ENCODE measurements at places on chromosomes 1 and 21.

DNA sequence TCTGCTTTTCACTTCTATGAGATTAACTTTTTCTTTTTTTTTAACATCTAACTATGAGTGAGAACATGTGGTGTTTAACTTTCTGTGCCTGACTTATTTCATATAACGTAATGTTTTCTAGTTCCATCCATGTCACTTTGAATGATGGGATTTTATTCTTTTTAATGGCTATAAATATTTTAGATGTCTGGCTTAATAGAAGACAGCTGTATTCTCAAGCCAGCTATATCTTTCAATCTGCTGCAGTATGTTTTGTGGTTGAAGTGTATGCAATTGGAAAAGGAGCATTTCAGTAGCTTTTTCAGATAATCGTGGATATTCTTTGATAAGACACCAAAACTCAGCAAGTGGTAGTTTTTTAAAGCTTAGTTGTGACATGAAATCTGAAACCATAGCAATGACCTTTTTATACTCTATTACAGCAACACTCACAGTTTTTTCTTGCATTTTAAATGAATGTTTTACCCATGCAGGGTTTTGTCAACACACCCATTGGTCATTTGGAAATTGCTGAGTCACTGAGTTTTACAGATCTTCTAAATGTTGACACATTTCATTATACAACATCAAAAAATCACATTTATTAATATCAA lies 5.7 kb upstream of the SVBP start:
- DNase-seq: no peak

GRCh38 chr1:180229483-180230415 lies at the start of gene LHX4:
LHX4 (plus strand) TSS chr1:180230264; CDS start chr1:180230530, 266 bp downstream.
- DNase-seq: peak; percentile 61

GRCh38 chr1:151993734-151994496 lies at the start of gene S100A10:
S100A10 (minus strand) TSS chr1:151993859; CDS start chr1:151986230, 7,629 bp downstream.
- peak; percentile 72 for DNase-seq

DNA sequence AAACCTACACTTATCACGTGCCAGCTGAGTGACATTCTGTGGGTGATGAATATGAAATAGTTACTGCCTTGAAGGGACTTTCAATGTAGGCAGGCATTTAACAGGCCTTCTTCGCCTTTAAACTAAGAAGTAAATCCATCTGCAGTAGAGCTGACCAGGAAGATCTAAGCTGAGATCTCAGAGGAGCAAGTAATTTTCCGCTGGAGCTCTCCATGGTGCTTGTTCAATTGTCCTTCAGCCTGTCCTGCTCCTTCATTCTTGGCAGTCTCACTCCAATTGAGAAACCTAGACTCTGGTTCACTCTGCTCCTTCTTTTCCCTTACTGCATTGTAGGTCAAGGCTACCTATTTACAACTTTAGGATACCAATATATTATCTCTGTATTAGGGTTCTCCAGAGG lies 183.5 kb downstream of the HMCN1 start:
- no peak for DNase-seq

GRCh38 chr1:203450479-203451149 lies 25.0 kb upstream of the PRELP start:
- no peak for DNase-seq

DNA sequence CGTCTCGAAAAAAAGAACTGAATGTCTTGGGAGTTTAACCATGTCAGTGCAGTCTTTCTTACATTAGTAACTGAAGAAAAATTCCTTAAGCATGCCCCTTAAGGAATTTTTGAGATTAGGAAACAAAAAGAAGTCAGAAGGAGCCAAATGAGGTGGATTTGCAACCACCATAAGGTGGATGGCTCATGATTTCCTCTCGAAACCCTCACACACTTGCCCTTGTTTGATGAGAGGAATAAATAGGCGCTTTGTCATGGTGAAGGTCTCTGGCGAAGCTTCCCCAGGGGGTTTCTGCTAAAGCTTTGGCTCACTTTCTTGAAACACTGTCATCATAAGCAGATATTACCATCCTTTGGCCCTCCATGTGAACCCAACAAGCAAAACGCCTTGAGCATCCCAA lies 68.2 kb downstream of the POFUT2 start:
- DNase-seq: no peak

- DNase-seq: no peak
Measured at GRCh38 chr1:110035236-110035752, 870 bp downstream of the STRIP1 start.

DNA sequence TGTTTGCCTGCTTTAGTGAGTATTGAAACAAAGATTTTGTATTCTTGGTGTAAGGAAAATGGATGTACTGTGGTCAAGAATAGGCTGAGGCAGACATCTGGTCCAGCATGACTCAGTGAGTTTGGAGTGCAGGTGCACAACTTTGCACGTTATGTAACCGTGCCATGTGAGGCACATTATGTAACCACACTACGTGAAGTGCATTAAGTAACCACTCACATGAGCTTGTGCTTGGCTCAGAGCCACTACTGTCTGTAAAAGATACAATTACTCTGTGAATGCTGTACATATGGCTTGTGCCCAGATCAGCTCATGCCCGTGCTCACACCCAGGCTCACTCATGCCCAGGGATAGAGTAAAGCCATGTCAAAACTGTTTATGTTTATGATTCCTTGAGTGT lies 216.8 kb downstream of the CTH start:
- no peak for DNase-seq

DNA sequence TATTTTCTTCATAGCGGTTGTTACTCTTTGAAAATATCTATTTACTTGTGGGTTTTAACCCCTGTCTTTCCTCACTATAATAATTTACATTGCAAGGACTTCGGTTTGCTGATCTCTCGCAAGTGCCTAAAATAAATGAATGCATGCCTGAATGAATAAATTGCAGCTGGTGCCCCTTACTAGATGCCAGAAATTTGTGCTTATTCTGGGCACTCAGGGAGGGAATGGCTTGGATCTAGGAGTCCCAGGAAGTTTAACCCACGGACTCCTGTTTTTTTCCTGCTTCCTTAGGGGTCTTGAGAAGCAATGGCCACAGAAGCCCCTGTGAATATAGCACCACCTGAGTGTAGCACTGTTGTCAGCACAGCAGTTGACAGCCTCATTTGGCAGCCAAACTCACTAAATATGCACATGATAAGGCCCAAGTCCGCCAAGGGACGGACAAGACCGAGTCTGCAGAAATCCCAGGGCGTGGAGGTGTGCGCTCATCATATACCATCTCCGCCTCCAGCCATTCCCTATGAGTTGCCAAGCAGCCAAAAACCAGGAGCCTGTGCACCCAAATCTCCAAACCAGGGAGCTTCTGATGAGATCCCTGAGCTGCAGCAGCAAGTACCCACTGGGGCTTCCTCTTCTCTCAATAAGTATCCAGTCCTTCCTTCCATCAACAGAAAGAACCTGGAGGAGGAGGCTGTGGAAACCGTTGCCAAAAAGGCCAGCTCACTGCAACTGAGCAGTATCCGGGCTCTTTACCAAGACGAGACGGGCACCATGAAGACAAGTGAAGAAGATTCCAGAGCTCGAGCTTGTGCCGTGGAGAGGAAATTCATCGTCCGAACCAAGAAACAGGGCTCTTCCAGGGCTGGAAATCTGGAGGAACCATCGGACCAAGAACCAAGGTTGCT lies 4.2 kb upstream of the PLA2G2C start:
- DNase-seq: no peak

DNA sequence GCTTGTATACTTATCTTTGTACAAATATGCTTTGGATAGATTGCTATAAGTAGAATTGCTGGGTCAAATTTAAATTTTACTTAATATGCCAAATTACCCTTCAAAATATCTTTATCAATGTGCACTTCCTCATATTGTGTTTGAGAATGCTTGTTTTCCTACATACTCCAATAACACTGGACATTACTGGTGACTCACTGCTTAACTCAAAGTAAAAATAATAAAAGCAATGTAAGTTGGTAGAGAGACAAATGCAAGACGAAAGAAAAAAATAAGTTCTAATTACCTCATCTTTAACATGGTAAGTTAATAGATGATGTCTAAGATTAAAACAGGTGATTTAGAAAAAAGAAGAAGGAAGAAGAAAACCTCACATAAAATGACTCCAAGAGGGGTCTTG lies 7.9 kb upstream of the SH3GLB1 start:
- no peak for DNase-seq

GRCh38 chr1:199067483-199067882 lies 428.6 kb downstream of the PTPRC start:
- no peak for DNase-seq

GRCh38 chr1:25128121-25128621 lies 104.1 kb downstream of the SYF2 start:
- DNase-seq: no peak

- DNase-seq: no peak
Measured at GRCh38 chr1:211095381-211095780, 38.6 kb downstream of the KCNH1 start.

DNA sequence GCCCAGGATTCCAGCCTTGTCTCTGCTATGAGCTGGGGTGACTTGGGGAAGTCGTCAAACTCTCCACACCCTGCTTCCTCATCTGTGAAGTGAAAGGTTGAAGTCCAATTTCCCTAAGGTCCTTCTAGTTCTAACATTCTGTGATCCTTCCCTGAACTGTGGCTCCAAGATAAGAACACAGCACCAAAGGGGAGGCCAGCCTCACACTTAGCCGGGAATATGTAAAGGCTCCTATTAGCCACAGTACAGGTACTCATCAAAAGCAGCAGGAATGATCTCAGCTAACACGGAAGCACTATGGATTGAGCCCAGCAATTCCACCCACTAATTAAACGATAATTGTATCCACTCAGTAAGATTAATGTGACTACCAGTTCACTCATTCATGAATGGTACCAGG lies 4.0 kb downstream of the SLC30A10 start:
- no peak for DNase-seq

- DNase-seq: no peak
Measured at GRCh38 chr1:29385966-29386365, 149.6 kb downstream of the PTPRU start.

DNA sequence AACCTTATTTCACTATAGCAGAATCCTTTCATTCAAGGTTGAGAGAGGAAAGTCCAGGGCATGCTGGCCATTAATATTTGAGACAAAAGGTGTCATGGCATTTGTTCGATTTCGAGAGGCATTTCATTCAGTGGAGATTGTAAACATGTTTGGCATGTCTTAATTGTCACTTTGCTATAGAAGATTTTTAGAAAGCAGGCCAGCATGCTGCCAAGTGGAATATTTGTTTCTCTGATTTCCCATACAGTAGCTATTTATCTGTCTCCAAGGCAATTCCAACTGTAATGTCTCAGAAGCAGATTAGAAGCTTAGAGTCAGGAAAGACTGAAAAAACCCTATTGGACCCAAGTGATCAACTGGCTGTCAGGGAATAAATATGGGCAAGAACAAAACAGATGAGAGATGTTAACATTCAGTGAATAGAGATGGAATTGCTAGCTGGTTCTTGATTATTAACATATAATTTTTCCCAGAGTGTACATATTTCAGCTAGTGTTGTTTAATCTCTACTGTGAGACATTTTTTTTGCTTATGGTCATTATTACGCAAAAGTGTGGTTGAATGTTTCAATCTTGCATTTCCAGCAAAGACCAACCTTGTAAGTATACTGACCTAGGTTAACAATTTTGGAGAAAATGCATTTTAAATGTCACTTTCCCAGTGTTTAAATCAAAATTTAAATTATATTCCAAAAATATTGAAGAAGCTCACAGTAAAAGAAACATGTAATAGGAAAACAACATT lies 174.6 kb downstream of the KCNK2 start:
- no peak for DNase-seq

- DNase-seq: no peak
Measured at GRCh38 chr1:222522105-222522915, 25.6 kb downstream of the HHIPL2 start.
